ENCODE measurements at places on chromosomes 3 and 15. TPM values are rescaled to one million over a fixed set of nuclear protein-coding genes. Genes with fewer than 3 reads are reported as not detected.

DNA sequence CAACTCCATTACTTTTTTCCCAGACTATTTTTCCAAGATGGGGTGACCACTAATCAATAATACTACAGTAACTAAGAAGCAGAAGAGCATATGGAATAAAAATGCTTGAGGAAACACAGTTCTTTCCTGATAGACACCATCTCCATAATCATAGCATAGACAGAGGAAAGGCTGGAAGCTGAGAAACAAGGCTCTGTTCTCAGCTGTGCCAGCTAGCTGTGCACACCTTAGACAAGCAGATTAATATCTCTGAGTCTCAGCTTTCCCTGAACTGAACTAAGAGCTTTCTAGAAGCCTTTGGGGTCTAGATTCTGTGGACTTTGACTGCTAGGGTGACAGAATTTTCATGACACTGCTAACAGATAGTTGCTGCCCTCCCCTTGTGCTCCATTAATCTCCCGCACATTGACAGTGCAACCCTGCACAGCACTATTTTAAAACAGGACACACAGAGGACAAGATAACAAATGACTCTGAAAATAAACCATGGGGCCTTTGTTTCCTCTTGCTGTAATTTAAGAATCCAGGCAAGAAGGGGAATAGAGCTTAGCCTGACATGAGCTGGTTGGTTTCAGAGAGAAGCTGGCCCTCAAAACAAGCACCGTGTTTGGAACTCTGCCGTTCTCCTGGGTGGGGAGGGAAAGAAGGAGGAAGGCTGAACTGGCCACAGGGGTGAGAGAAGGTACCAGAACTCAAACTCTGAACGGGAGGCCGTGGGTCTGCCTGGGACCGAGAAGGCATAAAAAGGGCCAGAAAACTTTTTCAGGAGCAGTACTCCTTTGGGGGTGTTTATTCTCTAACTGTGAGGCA, 67.4 kb downstream of the ATP13A5 start:
- no peak overlapping the region for H3K27ac ChIP-seq
- DNase-seq = no peak
- no peaks in the 10 kb centered on the region for H3K36me3 ChIP-seq

DNA sequence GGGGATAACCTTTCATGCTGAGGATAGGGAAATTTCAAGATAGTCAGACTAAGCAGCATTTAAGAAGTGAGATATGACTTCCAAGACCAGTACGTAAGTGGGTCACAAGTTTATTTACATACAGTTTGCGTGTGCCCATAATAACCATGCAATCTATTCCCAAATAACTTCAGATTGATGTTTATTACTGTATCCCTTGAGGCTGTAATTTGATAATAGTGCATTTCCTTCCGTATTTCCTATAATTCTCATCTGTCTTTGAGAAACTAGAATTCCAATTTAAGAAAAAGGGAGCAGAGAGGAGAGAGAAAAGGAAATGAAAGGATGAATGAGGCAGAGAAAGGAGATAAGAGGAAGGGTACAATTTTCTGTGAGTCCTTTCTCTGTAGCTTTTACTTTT, 1073.1 kb downstream of the EPHA3 start:
- no peak overlapping the region for H3K27ac ChIP-seq
- no peak overlapping the region for H3K4me3 ChIP-seq
- H3K27me3 ChIP-seq = no peaks in the 10 kb centered on the region

GRCh38 chr3:39960515-39961191, 151.2 kb downstream of the MYRIP start:
- no peaks in the 10 kb centered on the region for H3K27me3 ChIP-seq
- no peak overlapping the region for H3K27ac ChIP-seq
- no peaks in the 10 kb centered on the region for H3K36me3 ChIP-seq
- no peak overlapping the region for H3K4me3 ChIP-seq

Gene LCTL
- total RNA-seq = not detected

DNA sequence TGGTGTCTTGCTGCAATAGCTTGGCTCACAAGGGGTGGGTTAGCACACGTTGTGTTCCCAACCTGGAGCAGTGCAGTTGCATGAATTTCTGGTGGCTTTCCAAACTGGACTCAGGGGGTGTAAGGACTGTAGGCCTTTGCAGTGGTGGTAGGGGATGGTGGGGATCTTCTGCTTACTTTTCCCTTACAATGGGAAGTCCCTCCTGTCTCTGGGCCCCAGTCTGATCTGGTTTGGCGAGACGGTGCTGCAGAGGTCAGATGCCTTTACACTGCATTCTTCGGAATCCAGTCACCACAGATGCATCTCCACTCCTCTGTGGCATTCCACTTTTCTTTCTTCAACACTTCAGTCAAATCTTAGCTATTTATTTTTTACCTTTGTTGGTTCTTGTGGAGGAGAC, 132.1 kb downstream of the DOCK3 start:
- no peaks in the 10 kb centered on the region for H3K4me1 ChIP-seq
- H3K27ac ChIP-seq = no peak overlapping the region
- H3K4me3 ChIP-seq = no peak overlapping the region
- no peaks in the 10 kb centered on the region for H3K27me3 ChIP-seq
- peaks cover 6% of the 10 kb centered on the region for H3K36me3 ChIP-seq
- DNase-seq = no peak

DNA sequence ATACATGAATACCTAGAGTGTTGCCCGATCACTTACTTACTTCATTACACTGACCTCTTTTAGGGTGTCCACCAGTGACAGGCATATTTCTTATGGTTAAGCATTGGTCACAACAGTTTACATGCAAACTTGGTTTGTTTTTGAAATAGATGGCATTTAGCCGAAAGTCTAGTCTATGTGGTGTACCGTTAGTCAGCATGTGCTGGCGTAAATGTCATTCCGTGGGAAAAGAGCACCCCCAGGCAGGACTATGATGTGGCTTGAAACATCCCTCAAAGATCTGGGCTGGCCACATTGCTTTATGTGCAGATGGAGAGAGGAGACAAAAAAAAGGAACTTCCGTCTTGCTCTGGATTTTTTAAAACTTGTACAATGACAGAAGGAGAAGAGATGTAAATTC, 357.0 kb upstream of the ICE2 start:
- DNase-seq = no peak
- H3K4me1 ChIP-seq = peaks cover 28% of the 10 kb centered on the region
- no peaks in the 10 kb centered on the region for H3K27me3 ChIP-seq
- H3K4me3 ChIP-seq = peak overlapping the region; percentile 49
- no peak overlapping the region for H3K27ac ChIP-seq

DNA sequence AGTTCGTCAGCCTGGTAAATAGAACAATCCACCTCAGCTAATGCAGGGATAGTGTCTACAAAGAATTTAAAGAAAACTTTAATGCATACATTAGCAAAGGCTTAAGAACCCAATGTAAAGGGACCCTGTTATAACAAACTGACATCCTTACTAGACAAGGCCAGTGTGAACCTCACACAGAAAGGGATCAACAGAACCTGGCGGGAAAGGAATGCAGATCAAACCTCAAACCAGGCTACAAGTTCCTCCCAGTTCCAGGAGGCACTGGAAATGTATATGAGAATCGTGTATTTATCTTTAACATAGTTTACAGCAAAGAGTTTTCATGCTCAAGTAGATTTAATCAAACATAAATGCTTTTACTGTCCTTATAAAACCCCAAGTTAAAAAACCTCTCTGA, 37.6 kb upstream of the ATP11B start:
- no peak overlapping the region for H3K4me3 ChIP-seq
- DNase-seq = no peak
- H3K27ac ChIP-seq = no peak overlapping the region

Gene CERS3
- total RNA-seq = 2.2 TPM

GRCh38 chr15:48190932-48191573, 412 bp upstream of the CTXN2 start:
- peaks cover 3% of the 10 kb centered on the region for H3K36me3 ChIP-seq
- DNase-seq = peak; percentile 33
- H3K27me3 ChIP-seq = peaks cover 32% of the 10 kb centered on the region
- H3K4me3 ChIP-seq = peak overlapping the region; percentile 54
- H3K4me1 ChIP-seq = peaks cover 8% of the 10 kb centered on the region
- no peak overlapping the region for H3K27ac ChIP-seq

DNA sequence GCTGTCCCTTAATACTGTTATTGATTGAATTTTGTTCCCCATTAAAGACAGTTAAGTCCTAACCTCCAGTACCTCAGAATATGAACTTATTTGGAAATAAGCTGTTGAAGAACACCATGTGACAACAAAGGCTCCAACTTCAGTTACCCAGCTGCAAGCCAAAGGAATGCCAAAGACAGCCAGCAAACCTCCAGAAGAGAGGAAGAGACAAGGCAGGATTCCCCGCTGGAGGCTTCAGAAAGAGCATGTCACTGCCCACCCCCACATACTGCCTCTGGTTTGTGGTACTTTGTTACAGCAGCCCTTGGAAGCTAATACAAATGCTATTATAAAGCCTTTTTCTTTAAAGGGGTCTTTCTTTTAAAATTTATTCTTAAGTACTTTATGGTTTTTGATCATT, 18.4 kb upstream of the NEK10 start:
- H3K36me3 ChIP-seq = peaks cover 4% of the 10 kb centered on the region
- H3K4me3 ChIP-seq = no peak overlapping the region
- H3K27ac ChIP-seq = no peak overlapping the region
- no peaks in the 10 kb centered on the region for H3K27me3 ChIP-seq
- no peak for DNase-seq

Gene TTLL13
- total RNA-seq = 0.24 TPM

Gene GOLGA8T
- total RNA-seq = not detected

GRCh38 chr3:196096382-196096953, 14.6 kb upstream of the TFRC start:
- no peak overlapping the region for H3K27ac ChIP-seq
- DNase-seq = no peak
- H3K36me3 ChIP-seq = no peaks in the 10 kb centered on the region
- H3K4me1 ChIP-seq = peaks cover 20% of the 10 kb centered on the region

Gene ZPLD1
- total RNA-seq = 0.17 TPM

All from activated T-cell treated with anti-CD3 and anti-CD28 coated beads, Interleukin-2, amount 50 U/mL, for 72 hours (primary cell).